Tongue (tissue), 3 donors: ENCODE measurements at places on chromosomes 12 and 14.

GRCh38 chr14:43540948-43541347 lies 966.1 kb downstream of the FSCB start:
- DNase-seq = no peak

GRCh38 chr12:24505366-24506015 lies 443.4 kb downstream of the BCAT1 start:
- no peak for DNase-seq

DNA sequence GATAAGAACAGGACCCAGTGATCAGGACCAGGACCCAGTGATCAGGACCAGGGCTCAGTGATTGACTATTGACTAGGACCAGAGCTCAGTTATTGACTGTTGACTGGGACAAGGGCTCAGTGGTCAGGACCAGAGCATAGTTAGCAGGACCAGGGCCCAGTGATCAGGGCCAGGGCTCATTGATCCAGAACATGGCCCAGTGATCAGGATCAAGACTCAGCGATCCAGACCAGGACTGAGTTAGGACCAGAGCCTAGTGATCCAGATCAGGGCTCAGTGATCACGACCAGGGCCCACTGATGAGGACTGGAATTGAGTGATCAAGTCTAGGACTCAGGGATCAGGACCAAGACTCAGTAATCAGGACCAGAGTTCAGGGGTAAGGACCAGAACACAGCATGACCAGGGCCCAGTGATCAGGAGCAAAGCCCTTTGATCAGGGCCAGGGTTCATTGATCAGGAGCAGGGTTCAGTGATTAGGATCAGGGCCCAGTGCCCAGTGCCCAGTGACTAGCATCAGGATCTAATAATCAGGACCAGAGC lies 176.0 kb downstream of the TMEM121 start:
- no peak for DNase-seq

GRCh38 chr14:65954942-65955341 lies 531.2 kb upstream of the CCDC196 start:
- no peak for DNase-seq

- DNase-seq = no peak
Measured at GRCh38 chr12:57126561-57126960, 1.7 kb upstream of the LRP1 start.

DNA sequence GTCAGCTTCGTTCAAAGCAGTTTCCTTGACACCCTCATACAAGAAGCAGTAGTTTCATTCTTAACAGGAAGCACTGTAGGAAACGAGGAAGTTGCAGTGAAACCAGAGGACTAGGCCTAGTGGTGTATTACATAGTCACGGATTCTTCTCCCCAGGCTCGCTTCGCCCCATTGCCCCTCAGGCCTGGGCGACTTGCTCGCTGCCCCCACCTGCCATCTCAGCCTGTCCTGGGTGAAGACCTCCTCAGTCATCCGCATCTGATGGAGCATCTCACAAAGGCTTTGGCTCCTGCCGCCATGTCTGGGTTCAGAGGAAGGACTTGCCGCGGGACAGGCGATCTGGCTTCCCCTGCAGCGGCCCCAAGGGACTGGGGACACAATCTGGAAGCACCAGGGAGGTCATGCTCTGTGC lies 93.5 kb downstream of the LMNTD1 start:
- DNase-seq = no peak

GRCh38 chr14:68269136-68269927 lies 449.8 kb downstream of the RAD51B start:
- no peak for DNase-seq

DNA sequence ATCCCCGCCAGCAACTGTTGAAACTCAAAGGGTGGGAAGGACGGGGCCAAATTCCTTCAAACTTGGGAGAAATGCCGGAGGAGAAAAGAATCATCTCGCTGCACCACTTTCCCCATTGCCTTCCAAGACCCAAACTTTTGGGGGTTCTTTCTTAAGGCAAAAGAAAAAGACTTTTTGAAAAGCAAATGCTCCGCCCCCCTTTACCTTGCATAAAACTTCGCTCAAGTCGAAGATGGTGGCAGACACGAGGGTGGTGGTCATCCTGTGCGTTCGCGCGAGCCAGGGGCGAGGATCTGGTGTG lies 239 bp downstream of the ZFP36L1 start:
- no peak for DNase-seq

DNA sequence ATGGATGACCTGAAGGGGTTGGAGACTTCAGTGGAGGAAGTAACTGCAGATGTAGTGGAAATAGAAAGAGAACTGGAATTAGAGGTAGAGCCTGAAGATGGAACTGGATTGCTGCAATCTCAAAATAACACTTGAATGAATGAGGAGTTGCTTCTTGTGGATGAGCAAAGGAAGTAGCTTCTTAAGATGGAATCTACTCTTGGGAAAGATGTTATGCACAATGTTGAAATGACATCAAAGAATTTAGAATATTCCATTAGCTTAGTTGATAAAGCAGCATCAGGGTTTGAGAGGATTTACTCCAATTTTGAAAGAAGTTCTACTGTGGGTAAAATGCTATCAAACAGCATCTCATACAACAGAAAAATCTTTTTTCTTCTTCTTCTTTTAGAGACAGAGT lies 186.4 kb upstream of the PRKD1 start:
- no peak for DNase-seq

DNA sequence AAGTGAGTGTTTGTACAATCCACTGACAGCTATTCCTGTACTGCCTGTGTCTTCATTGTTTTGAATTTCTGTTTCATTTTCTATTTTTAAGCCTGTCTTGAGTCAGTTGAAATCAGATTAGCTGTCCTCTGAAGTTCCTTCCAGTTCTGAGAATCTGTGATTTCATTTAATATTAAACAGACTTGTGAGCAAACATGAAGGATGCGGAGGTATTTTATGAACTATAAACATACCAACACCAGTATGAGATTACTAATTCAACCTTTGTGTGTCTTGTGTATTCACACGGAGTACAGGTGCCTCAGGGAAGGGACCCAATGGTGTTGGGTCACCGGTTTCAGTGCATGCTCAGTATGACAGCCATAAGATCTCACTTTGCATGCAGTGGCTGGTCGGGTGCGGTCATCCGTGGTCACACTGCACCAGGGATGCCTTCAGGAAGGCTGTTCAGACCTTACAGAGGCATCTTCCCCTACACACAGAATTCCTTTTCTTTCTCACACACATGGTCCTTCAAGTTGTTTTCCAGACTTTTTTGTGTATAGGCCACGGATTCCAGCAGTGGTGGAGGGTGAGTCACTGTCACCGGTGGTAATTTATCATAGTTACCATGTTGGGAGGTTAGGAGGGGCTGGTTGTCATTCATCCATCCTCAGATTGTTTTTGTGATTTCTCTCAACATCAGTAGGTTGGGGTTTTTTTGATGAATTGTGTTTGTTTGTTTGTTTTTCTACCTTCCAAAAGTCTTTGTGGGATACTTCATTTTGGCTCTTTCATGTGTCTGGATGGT lies 103.0 kb upstream of the SFSWAP start:
- DNase-seq = no peak

DNA sequence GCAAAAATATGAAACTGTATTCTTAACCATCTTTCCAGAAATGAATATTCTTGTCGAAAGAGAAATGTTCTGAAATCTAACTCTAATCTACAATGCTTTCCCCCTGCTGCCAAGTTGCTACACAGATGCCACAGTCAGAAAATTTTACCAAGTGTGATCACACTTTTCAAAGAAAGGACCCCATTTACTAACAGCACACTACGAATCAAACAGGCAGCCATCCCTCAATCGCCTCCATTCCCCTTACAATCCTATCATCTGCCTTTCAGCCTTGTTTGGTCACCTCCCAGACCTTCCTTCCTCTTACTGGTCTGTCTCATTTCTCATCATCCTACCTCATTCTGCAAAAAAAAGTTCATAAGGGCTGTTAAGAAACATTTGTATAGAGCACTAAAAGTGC lies 190.1 kb downstream of the MED13L start:
- DNase-seq = no peak

GRCh38 chr12:78316631-78317468 lies 486.2 kb downstream of the NAV3 start:
- DNase-seq = no peak

GRCh38 chr12:76413121-76413520 lies 64.9 kb upstream of the BBS10 start:
- no peak for DNase-seq

- DNase-seq = no peak
Measured at GRCh38 chr12:43737646-43738045, 20.9 kb downstream of the PUS7L start.

GRCh38 chr12:127342861-127343260 lies 924.1 kb upstream of the TMEM132C start:
- no peak for DNase-seq

DNA sequence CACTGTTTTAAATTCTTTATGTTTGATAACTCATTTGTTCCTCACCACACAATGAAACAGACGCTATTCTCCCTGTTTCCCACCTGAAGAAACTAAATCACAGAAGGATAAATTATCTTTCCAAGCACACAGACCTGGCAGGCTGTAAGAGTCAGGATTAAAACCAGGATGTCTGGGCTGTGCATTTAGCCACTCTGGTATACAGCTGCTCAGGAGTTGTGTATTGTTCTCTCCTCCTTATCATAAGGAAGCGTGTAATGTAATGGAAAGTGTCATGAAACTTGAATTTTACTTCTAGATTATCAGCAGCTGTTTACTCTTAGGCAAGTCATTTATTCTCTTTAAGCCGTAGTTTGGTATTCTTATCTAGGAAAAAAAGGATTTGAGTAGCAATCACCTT lies 154.8 kb upstream of the LRIG3 start:
- no peak for DNase-seq

DNA sequence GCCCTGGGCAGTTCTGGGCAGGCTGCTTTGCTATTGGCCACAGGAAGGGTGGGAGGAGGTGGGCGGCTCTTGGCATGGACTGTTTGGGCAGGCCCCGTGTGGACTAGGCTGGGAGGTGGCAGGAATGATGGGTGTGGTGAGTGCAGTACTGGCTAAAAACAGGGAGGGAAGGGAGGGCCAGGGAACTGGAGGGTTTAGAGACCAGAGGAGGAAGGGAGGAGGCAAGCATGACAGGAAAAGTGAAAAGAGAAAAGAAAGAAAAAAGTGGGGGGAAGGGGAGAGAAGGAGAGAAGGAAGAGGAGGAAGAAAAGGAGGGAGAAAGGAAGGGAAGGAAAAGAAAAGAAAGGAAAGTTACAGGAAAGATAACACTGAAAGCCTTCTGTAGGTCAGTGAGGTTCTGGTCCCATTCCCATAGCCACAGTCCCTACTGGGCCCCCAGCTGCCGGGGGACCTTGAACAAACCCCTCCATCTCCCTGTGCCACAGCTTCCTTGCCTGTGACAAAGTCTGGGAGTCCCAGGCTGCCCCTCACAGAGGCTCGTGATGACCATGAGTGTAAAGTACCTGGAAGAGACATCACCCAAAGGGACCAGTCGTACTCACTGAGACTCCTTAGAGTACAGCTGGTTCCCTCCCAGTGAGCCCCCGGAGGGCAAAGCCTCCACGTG lies 1.1 kb upstream of the C14orf132 start:
- peak; percentile 57 for DNase-seq

DNA sequence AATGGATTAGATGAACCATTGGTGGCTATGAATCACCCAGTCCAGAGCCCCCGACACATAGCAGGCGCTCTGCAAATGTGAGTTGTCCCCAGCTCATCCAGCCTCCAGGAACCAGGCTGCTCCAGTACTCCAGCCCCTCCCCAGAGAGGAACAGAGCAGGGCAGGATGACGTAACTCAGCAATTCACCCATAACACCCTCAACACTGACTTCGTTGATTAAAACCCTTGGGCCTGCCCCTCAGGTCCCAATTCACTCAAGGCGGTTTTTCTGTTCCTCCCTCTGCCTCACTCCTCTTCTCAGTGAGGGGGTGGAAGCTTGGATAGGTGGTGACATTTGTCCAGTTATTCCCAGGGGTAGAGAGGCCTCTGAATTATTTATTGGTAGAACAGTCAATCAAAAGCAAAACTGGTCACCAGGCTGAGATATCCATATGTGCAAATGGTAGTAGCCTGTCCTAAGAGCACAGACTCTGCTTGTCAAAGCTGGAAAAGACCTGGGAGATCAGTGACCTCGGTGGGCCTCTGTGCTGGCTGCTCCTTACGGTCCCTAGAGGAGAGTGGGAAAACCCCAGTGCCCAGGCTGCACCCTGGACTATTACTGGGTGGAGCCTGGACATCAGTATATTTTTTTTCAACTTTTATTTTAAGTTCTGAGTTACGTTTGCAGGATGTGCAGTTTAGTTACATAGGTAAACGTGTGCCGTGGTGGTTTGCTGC lies 97.0 kb downstream of the CMKLR1 start:
- DNase-seq = no peak

- DNase-seq = no peak
Measured at GRCh38 chr12:84660139-84660538, 252.5 kb downstream of the SLC6A15 start.

DNA sequence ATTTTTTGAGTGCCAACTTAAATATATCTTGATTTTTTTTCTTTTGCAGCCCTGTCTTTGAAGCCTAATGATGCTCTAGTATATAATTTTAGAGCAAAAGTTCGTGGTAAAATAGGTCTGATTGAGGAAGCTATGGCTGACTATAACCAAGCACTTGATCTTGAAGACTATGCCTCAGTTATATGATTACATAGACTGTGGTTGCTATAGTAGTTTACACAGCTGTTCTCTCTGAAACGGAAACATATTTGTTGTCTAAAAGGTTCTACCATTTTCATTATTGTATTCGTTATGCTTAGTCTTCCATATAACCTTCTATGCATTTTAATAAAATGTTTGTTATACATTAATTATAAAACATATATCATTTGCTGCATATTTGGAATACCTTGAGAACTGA lies 246.7 kb downstream of the TTC6 start:
- no peak for DNase-seq

- no peak for DNase-seq
Measured at GRCh38 chr14:92617581-92617980, 104.0 kb downstream of the RIN3 start.

GRCh38 chr12:40511341-40511740 lies 180.9 kb upstream of the CNTN1 start:
- no peak for DNase-seq

DNA sequence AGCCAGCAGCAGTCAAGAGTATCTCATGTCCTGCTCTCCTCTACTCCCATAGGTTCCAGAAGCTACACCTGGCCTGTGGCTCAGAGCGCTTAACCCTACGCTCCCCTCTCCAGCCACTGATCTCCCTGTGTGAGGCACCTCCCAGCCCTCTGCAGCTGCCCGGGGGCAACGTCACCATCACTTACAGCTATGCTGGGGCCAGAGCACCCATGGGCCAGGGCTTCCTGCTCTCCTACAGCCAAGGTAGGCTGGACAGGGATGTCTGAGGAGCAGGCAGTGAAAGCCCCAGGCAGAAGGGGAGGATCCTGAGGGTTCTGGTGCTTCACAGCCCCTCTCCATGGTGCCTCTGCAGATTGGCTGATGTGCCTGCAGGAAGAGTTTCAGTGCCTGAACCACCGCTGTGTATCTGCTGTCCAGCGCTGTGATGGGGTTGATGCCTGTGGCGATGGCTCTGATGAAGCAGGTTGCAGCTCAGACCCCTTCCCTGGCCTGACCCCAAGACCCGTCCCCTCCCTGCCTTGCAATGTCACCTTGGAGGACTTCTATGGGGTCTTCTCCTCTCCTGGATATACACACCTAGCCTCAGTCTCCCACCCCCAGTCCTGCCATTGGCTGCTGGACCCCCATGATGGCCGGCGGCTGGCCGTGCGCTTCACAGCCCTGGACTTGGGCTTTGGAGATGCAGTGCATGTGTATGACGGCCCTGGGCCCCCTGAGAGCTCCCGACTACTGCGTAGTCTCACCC lies 3.6 kb downstream of the LRP10 start:
- no peak for DNase-seq
